Stimulated activated CD8-positive, alpha-beta memory T cell treated with anti-CD3 and anti-CD28 coated beads, Interleukin-4, amount 100 ng/mL, for 24 hours (primary cell): ENCODE measurements at places on chromosomes 5 and 9.
A peak's percentile ranks its signal among the peaks of the same experiment; 100 is the strongest.

DNA sequence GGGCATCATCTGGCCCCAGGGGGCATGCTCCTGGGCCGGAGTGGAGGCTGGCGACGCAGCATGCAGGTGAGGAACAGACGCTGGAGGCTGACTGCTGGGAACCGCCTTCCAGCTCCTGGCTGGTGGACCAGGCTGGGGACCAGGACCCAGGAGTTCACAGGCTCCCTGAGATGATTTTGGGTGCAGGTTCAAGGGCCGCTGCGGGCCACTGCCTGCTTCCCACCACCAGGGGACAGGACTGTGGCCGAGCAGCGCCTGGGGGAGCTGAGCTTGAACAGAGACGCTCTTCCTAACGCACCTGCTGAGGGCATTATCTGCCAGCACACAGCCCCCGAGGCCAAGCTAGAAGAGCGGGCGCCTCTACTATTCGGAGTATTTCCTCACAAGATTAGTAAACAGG is 132.1 kb upstream of the RAPGEF1 start:
- DNase-seq = no peak

- DNase-seq = no peak
Measured at GRCh38 chr5:56375011-56375410, 141.9 kb upstream of the ANKRD55 start.

DNA sequence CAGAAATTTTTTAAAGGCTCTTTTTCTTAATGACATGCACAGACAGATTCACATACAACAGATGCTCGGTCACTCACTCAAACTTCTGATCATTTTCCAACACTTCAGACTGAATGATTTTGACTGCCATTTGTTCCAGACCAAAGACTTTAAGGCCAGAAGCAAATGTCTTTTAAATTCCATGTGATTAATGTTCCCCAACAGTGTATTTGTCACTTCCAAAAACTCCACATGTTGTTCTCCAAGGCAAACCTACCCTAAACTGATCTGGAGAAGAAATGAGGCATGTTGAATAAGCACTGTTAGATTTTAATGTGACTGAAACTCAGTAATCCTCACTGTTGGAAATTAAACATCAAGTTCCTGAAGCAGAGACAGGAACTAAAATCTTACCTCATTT is 366.7 kb downstream of the GABRG2 start:
- no peak for DNase-seq

DNA sequence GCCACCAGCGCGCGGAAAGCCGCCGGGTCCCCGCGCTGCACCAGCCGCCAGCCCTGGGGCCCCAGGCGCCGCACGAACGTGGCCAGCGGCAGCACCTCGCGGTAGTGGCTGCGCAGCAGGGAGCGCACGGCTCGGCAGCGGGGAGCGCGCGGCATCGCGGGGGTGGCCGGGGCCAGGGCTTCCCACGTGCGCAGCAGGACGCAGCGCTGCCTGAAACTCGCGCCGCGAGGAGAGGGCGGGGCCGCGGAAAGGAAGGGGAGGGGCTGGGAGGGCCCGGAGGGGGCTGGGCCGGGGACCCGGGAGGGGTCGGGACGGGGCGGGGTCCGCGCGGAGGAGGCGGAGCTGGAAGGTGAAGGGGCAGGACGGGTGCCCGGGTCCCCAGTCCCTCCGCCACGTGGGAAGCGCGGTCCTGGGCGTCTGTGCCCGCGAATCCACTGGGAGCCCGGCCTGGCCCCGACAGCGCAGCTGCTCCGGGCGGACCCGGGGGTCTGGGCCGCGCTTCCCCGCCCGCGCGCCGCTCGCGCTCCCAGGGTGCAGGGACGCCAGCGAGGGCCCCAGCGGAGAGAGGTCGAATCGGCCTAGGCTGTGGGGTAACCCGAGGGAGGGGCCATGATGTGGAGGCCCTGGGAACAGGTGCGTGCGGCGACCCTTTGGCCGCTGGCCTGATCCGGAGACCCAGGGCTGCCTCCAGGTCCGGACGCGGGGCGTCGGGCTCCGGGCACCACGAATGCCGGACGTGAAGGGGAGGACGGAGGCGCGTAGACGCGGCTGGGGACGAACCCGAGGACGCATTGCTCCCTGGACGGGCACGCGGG is at the start of gene TERT:
Gene TERT, minus strand, starts transcription at position 234 of the 815 bp plus-strand sequence. Its CDS starts 79 bp downstream, at position 155.
- peak; percentile 68 for DNase-seq
